ENCODE measurements at places on chromosomes 5 and 9. TPM values are rescaled to one million over a fixed set of nuclear protein-coding genes. Genes with fewer than 3 reads are reported as not detected.

GRCh38 chr9:94980947-94981722 is 254.6 kb downstream of the AOPEP start:
- DNase-seq: peak; percentile 79

ROR2 gene
- total RNA-seq: 20.1 TPM

DNA sequence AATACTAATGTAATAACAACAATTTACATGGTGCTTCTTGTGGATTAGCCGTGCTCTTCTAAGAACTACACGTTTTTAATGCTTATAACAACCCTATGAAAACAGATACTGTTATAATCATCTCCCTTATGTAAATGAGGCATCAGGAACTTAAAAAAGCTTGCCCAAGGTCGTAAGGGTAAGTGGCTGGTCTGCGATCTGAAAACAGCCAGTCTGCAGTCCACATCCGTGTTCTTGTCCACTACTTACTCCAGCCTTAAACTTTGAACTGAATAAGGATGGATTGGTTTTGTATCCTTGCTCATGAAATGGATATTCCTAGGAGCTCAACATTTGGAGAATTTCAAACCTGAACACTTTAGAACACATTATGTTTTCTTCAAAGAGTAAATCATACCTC is 26.7 kb downstream of the PAM start:
- DNase-seq: no peak

GLRA1 gene
- not detected for total RNA-seq

MRPL22 gene
- total RNA-seq: 49.1 TPM
